AG04450 (cell line): ENCODE measurements at places on chromosomes 3 and 15. TPM values are rescaled to one million over a fixed set of nuclear protein-coding genes. Genes with fewer than 3 reads are reported as not detected.

Gene AP3B2
- 0.22 and 0.43 TPM in 2 replicates for polyA plus RNA-seq

Gene MAP2K1
- 18.4 and 18.8 TPM in 2 replicates for polyA plus RNA-seq

Gene GOLGA8Q
- 0.69 and 0.74 TPM in 2 replicates for polyA plus RNA-seq

- no peak for DNase-seq
These were observed 152.8 kb upstream of the TBL1XR1 start for GRCh38 chr3:177350121-177350520.

DNA sequence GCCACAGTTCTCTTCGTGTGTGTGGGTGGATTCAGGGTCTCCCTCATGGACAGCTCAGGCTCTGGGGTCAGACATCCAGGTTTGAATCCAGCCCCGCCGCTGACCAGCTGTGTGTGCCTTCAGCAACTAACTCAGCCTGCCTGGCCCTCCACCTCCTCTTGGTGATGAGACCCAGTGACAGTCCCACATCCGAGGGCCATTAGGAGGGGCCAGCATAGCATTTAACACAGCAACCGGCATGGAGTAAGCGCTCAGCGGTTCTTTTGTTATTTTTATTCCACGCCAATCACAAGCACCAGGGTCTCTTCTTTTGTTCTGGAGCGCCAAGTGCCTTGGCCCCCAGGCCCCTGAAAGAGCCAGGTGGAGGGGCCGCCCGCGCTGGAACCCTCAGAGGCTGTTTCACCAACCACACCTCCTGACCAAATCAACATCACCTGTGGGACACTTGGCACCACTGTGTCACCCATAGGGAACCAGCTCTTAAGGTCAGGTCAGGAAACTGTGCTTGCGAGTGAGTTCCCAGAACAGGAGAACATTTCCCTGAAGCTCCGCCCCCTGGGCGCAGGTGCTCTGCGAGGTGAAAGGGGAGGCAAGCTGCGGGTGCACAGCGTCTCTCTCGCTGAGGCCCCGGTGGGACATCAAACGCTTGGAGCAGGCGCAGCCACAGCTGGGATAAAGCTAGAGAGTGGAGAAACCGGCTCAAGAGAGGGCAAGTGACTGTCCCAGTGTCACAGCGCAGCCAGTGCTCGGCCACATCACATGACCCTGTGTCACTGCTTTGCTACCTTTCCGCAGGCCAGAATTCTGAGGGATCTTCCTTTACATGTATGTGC, 311.3 kb downstream of the UACA start:
- no peak for DNase-seq

DNA sequence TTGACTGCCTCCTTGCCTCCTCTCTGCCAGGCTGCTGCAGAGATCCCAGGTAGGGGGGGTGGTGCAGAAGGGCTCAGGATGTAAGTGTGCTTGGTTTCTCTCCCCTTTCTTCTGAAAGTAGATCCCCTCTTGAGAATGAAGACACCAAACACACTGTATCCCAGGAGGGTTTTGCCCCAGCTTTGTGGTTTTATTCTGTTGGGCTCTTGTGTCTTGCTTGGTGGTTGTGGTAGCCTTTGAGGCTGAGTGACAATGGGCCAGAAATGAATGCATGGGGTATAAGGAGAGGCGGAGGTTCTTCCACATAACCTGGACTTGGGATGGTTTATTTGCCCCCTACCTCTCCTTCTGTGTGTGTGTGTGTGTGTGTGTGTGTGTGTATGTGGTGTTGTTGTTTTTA, 5.7 kb downstream of the PDIA5 start:
- DNase-seq: no peak
